Activated CD8-positive, alpha-beta T cell treated with anti-CD3 and anti-CD28 coated beads, Interleukin-2, amount 10 ng/mL, durations not matched to agents 7 days and 5 days (primary cell): ENCODE measurements at places on chromosomes 6 and 20. TPM values are rescaled to one million over a fixed set of nuclear protein-coding genes. Genes with fewer than 3 reads are reported as not detected.

The ISM1 gene
- total RNA-seq, result 2.9 TPM

The GLP1R gene
- total RNA-seq, result not detected

The CEP57L1 gene
- total RNA-seq, result 25.2 TPM

The SAMD3 gene
- 28.9 TPM for total RNA-seq

The KIF25 gene
- not detected for total RNA-seq

The PACRG gene
- total RNA-seq, result not detected

The GHRH gene
- not detected for total RNA-seq

The SHLD1 gene
- total RNA-seq, result 7.0 TPM

The TRIM31 gene
- not detected for total RNA-seq

The COL10A1 gene
- not detected for total RNA-seq

The WFDC11 gene
- not detected for total RNA-seq

The SLC22A3 gene
- total RNA-seq, result not detected

The IRF4 gene
- total RNA-seq, result 95.2 TPM

The CNKSR3 gene
- total RNA-seq, result not detected

The MOG gene
- total RNA-seq, result not detected

The SYTL3 gene
- 48.3 TPM for total RNA-seq

The HRH3 gene
- not detected for total RNA-seq

The HSPA12B gene
- not detected for total RNA-seq

The TREM2 gene
- not detected for total RNA-seq

The SOX18 gene
- 0.13 TPM for total RNA-seq

The LHFPL5 gene
- not detected for total RNA-seq

The TPD52L2 gene
- 35.7 TPM for total RNA-seq
